GF-D8 (cell line): ENCODE measurements at places on chromosomes 2 and 18.

- DNase-seq, result no peak
These were observed 13.8 kb upstream of the SATB2 start for GRCh38 chr2:199471443-199472057.

- no peak for DNase-seq
These were observed 181.3 kb upstream of the ZNF521 start for GRCh38 chr18:25533218-25533617.

DNA sequence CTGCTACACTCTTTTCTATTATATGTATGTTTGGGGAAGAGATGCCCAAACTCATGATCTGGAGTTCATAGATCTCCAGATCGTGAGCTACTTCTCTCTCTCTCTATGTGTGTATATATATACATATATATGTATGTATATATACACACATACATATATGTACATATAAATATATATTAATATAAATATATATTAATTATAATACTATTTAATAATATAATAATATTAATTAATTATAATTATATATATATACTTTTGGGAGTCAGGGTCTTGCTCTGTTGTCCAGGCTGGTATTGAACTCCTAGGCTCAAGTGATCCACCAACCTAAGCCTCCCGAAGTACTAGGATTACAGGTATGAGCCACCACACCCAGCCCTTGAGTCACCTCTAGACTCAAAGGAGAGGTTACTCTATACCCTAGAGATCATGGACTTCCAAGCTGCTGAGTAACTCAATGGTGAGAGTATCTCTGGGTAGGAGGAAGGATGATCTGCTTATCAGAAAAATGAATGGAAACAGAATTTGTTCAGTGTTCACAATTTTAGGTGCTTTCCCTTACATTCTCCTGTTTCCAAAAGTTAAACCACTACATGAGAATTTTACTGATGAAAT is 463.5 kb upstream of the TRIB2 start:
- DNase-seq, result no peak

DNA sequence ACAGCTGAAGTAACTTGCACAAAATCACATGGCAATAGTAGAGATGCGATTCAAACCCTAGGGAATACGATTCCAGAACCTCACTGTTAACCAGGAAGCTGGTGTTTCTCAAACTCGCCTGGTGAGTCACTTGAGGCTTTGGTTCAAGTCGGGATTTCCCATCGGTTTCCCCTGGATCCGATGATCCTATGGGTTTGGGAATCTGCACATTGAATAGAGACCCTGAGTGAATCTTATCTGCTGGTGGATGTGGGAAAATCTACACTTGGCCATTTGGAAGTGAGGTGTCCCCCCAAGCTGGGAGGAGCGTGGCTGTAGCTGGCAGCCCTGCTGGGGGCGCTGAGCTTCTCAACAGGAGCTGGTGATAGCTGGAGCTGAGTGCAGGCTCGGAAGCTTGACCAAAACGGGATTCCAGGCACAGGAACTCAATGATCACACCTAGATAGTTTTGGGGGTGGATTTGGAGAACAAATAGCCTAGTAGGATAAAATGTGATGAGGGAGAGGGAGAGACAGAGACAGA is 135.4 kb downstream of the PRKCE start:
- no peak for DNase-seq

DNA sequence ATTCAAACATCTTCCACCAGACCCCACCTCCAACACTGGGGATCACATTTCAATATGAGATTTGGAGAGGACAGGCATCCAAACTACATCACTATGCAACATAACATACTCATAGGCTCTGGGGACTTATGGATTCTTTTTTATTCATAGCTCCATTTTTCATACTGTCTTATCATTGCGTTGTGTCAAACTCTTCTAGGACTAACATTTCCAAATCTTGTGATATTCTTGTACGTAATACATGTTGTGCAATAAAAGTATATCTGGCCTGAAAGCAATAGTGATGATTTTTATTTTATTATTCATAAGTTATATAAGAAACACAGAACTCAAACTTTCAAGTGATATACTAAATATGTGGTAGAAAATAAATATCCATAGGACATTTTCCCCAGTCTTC is 60.6 kb upstream of the ACTR3 start:
- DNase-seq, result no peak

DNA sequence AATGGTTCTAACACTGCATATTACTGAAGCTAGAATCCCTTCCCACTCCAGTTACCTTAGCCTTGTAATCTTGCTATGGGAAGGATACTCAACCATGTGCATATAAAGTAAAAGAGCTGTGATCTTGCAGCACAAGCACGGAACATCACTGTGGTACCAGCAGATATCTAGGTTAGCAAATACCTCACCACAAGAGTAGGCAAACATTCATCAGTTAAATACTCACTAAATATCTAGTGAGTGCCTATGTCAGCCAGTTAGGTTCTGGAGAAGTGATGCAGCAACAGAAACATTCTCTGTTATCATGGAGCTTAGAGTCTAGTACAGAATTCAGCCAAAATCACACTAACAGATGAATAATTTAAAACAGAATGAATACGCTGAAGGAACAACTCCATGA is 349.6 kb upstream of the UBE2E3 start:
- no peak for DNase-seq

- no peak for DNase-seq
These were observed 14.8 kb downstream of the AFTPH start for GRCh38 chr2:64538764-64539433.

DNA sequence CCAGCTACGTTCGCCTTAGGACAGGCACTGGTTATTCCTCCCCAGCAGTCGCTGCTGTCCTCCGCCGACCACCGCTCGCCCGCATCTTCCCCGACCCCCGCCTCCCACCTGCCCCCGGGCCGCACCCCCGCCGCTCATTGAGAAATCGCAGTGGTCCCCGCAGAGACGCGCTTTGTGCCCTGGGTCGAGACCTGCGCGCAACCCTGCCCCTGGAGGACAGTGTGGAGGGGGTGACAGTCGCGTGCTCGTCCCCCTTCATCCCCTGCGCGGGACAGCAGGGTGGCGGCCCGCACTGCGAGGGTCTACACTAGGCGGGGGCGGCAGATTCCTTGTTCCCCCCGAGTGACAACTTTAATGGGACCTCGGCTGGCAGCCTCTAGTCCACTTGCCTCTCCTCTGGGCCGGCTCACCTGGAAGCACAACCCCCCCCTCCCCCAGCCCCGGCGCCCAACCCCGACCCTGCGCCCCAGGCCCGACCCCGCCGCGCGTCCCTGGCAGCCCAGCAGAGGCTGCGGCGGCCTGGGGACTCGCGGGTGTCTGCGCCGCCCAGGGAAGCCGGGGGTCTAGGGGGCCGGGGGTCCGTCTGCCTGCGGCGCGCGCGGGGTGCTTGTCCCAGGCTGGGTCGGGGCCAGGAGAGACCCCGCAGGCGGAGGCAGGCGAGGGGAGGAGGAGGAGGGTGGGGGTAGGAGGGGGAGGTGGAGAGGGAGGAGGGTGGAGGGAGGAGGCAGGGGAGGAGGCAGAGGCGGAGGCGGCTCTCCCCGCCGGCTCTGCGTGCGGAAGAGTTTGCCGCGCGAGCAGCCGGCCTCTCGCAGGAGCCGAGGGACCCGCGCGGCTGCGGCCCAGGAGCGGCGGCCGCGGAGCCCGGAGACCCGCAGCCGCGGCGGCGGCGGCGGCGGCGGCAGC is at the start of gene NPAS2:
NPAS2 (plus strand) TSS at position 770 of the 903 bp plus-strand sequence. CDS start 84,616 bp downstream, outside the sequence.
- no peak for DNase-seq
